ENCODE measurements at places on chromosomes 12 and 14. TPM values are rescaled to one million over a fixed set of nuclear protein-coding genes. Genes with fewer than 3 reads are reported as not detected.

- DNase-seq = peak; percentile 97
Measured at GRCh38 chr12:25993901-25994651, 35.6 kb downstream of the RASSF8 start.

DNA sequence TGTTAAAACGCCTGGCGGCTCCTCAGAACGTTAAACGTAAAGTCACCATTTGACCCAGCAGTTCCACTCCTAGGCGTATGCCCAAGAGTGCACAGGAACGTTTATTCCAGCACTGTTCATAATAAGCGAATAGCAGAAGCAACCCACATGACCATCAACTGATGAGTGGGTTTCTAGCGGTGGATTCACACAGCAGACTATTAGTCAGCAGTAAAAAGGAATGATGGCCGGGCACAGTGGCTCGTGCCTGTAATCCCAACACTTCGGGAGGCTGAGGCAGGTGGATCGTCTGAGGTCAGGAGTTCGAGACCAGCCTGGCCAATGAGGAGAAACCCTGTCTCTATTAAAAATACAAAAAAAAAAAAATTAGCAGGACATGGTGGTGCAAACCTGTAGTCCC, 22.4 kb upstream of the FBRSL1 start:
- DNase-seq = no peak

- DNase-seq = no peak
Measured at GRCh38 chr12:29314416-29314815, 66.6 kb downstream of the ERGIC2 start.

GRCh38 chr14:96782436-96782835, 14.7 kb upstream of the VRK1 start:
- no peak for DNase-seq

DNA sequence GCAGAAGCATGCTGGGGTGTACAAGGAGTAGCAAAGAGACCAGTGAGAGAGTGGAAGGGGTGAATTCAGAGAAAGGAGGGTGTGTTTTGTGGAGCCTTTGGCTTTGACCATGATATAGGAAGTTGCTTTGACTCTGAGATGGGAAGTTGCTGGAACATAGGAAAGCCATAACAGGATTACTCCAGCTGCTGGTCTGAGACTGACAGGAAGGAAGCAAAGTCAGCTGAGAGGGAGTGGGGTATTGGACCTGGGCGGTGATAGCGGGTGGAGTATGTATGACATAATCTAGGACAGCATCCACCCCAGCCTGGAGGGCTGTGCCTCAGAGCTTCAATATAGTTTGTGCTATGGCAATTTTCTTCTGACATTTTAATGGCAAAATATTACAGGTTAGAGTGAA, 324.4 kb downstream of the PDZRN4 start:
- no peak for DNase-seq

- no peak for DNase-seq
Measured at GRCh38 chr14:90475298-90475697, 78.5 kb downstream of the CALM1 start.

Gene CTSG
- not detected for total RNA-seq

Gene POTEM
- not detected for total RNA-seq

Gene ANKRD33
- total RNA-seq = not detected
